ENCODE measurements at places on chromosomes 7 and 10.

DNA sequence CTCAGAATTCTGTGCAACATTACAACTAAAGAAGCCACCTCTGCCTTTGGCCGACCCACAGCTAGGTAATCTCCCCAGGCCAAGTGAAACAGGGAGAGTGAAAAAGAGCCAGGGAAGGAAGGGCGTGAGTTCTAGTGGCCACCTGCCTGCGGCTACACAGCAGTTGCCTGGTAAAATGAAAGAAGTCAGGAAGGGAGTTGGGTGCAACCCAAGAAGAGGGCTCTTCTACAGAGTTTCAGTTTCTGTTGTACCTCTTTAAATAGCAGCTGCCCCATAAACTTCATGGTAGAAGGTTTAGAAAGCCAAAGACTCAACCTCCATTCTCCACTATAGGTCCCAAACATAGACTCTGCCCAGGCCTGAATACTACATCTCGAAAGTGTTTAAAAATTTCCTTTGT lies 76.2 kb upstream of the TMEM168 start:
- no peak for DNase-seq

DNA sequence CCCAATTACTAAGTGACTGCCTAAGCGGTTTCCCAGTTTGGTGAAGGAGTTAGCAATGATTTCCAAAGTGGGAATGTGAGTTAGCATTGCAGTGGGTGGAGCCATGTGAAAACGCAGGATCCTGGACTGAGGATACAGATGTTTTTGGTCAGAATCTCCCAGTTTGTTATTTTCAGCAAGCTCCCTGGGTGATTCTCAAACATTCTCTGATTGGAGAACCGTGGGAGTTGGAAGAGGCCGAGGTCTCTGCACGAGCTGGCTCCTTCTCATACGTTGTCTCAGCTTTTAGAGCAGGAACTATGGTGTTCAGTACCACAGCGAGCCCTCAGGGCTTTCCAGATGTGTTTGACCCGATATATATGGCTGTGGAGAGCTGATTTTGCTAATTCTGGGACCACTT lies 396.5 kb upstream of the NPVF start:
- no peak for DNase-seq

DNA sequence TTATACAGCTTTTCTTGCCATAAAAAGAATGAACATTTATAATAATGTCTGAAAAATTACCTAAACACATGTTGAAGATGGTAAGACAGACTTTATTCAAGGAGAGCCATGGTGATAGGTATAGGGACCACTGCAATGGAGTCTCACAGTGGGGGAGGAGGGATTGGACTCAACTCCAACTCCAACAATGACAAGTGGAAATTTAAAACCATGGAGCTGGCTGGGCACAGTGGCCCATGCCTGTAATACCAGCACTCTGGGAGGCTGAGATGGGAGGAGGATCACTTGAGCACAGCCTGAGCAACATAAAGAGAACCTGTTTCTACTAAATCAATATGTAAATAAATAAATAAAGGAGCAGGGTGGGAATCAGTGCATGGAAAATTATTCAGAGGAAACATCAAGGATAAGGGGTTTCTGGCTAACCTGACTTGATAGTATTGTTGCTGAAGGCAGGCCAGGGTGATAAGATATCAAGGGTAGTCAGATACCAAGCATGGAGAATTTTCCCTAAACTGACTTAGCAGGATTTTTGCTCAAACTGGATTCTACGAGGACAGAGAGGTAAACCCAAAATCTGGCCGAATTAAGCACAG lies 19.5 kb upstream of the MICU1 start:
- no peak for DNase-seq

DNA sequence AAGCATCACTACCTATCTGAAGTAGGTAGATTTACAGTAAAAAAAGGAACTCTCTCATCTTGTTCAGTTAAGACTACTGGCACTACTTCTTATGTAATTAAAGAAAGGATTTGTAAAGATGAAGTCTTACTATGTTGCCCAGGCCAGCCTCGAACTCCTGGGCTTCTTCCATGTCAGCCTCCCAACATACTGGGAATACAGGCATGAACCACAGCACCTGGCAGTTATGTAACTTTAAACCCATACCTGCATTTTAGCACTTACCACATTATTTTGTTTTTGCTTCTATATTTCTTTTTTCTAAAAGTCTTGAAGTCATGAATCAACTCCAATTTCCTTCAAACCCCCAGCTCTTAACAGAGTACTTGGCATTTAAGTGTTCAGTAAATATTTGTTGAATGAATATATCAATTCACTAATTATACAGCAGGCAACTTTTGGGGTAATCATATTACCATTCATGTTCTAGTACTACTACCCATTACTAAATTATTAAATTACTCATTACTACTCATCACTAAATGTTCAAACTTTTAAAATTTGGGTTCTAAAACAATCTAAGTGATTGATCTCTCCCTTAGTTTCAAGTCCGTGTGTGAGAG lies 31.6 kb upstream of the CCDC71L start:
- no peak for DNase-seq

GRCh38 chr10:30778769-30779168 lies 149.2 kb upstream of the LYZL2 start:
- no peak for DNase-seq

Measured in stimulated activated CD8-positive, alpha-beta memory T cell treated with anti-CD3 and anti-CD28 coated beads, Interleukin-15, amount 100 ng/mL, for 4 hours (primary cell).